CD4-positive, alpha-beta T cell treated with Interleukin-17A for 4 hours (primary cell): ENCODE measurements at places on chromosomes 7 and 10.

DNA sequence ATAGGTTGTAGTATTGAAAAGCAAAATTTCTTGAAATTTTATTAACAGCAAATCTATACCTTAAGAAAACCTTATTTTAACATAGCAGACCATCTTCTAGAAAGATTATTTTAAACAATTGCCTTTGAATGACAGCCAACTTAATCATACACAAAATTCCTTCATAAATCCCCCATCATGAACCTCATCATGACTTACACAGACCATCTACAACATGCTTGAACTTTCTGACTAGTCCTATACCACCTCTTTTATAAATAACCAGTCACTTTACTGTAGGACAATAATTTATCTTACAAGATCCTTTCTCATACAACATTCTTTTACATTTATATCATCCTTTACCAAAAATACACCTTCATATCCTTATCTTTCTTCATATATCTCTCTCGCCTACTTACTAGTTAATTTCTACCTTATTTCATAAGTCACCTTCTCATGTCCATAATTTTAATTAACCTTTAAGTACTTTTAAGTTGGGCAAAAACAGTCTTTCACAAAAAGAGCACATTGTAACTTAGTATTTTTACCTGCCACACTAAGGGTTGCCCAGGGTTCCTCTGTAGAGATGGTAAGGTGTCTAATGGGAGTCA is 16.6 kb upstream of the PTN start:
- no peak for DNase-seq

DNA sequence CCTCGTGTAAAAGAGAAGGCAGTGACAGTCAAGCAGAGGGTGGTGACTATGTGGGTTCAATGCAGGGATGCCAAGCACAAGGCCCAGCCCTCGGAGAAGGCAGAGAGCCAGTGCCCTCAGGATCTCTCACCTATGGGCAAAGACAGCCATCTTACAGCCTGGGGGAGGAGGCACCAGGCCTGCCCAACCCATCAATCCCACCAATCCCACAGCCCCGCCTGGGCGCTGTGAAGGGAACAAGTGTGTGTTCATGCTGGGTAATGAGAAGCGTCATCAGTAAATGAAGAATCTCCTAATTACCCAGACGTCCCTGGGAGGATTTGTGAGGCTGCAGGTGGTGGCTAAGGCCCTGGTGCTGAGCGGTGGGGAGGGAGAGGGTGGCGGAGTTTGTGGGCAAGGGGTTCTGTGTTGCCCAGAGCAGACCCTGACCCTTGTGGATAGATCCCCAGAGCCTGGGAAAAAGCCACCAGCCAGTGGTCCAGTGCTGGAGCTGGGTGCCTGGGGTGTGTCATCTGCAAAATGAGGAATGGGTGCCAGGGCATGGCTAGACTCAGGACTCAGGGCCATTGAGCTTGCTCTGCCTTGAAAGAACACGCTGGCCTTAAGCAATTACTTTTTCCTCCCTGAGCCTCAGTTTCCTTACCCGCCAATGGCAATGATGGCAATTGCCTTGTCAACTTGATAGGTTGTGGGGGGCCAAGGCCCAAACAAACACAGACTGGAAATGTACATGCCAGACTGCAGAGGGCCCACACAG is 128.1 kb upstream of the UNC5B start:
- no peak for DNase-seq

DNA sequence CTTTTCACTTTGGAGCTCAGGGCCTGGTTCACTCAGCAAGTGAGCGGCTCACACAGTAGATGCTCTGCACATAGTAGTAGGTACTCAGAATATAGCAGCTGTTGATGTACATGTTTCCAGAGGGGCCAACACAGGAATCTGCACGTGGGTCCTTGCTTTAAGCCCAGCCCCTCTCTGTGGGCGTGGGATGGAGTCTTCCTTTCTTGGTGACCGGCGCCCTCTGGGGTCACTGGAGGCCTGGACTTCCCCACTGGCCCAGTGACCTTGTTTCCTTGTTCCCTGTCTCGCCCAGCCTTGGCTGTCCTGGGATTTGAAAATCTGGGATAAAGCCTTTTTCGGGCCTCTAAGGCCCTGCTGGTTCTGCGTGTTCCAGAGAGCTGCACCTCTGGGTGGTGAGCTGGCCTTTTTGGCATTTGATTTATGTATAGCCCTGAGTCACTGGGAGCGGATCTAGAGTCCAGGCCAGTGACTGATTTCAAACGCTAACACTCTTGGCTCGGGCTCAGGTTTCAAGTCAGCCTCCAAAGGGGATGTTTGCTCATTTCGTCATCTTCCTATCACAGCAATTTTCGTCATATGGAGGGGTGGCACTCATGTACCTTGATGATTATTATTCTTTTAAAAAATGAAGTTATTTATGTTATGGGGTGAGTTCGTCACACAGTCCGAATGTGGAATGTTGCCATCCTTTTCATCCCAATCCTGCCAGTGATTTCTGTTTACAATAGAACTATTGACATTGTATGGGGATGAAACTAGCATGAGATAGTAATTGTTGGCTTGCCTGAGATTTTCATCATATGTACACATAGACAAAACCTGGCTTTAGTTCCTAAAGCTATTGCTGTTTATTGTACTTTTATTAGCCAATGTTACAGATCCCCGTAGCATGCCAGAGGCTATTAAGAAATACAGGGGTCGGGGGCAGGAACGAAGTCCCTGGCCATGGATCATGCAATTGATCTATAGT is 65.5 kb downstream of the CUX1 start:
- no peak for DNase-seq

DNA sequence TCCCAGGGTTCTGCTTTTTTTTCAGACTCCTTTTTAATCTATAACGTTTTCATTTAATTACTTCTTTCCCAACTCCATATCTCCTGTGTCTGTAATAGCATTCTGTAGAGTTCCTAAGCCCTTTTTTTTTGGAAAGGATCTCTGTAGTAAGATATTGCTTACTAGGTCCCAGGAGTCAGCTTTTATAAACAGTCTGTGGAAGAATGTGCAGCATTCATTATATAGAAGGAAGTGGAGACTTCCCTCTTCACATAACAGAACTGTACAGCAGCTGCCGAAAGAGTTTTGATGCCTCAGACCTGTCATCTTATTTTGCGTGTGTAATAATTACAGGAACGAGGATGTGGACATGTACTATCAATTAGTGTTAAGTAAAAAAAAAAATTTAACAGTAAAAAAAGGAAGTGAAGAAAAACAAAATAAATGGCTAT is 7.4 kb upstream of the STEAP4 start:
- no peak for DNase-seq

GRCh38 chr10:121406823-121407545 is 191.3 kb downstream of the FGFR2 start:
- no peak for DNase-seq

- DNase-seq = no peak
Observed at GRCh38 chr10:116774728-116775151, 32.4 kb upstream of the HSPA12A start.

GRCh38 chr7:151289891-151290290 is 41.4 kb upstream of the SMARCD3 start:
- DNase-seq = no peak

DNA sequence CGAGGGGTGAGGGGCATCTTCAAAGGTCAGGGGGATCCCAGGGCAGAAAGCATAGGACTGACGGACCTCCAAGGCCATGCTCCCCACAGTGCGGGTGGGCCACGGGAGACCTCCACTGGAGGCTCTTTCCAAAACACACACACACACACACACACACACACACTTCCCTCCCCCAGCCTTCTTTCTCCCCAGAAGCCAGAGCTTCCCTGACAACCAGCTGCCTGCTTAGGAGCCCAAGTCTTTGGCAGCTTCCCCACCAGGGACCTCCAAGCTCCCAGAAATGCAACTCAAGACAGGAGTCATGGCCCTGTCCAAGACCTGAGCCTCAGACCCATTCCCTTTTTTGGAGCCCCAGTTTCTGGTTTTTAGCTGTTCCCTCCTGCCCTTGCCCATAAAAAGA is 710 bp upstream of the C10orf105 start:
- no peak for DNase-seq

DNA sequence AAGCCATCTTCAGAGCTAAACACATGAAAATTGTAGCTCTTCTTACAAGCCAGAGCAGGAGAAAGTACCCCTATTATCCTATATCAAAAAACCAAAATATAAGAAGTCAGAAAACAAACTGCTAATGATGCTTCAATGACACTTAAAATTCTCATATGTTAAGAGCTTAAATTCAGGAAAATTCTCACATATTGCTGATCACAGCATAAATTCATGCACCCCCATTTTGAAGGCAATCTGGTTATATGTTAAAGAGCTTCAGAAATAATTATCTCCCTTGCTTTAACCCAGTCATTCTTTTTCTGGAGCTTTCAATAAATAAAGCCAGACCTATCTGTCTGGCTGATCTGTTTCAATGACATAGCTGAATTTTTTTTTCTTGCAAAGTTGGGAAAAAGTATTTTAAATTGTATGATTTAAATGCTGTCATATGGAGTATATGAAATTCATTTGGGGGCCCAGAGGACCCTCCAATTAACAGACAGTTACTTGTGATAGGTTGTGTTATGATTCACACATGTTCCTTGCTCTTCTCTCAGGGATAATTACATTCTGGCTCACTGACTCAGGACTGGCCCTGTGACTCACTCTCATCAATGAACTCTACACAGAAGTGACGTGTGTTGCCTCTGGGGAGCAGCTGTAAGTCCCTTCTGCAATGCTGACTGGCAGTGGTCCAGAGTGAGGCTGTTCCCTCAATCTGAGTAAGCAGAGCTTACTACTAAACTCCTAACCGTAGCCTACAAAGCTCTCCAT is 85.2 kb downstream of the HGF start:
- DNase-seq = no peak

GRCh38 chr7:17622451-17622850 is 317.8 kb downstream of the SNX13 start:
- DNase-seq = no peak

DNA sequence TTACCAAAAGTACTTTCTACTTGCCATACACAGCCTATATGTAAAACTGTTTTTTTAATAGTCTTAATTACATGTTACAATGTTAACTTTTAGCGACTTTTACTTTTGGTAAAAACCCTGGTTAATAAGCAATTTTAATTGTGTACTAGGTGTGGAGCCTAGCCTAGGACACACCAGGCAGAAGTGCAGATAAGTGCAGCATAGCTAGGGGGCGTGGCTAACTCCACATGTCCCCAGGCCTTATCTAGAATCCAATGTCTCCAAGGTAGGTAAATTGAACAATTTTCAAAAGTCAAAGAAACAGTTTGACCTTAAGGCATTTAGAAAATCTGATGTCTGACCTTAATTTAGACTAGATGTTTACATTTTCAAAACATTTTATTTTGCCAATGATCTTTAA is 858.7 kb downstream of the CCSER2 start:
- DNase-seq = no peak

DNA sequence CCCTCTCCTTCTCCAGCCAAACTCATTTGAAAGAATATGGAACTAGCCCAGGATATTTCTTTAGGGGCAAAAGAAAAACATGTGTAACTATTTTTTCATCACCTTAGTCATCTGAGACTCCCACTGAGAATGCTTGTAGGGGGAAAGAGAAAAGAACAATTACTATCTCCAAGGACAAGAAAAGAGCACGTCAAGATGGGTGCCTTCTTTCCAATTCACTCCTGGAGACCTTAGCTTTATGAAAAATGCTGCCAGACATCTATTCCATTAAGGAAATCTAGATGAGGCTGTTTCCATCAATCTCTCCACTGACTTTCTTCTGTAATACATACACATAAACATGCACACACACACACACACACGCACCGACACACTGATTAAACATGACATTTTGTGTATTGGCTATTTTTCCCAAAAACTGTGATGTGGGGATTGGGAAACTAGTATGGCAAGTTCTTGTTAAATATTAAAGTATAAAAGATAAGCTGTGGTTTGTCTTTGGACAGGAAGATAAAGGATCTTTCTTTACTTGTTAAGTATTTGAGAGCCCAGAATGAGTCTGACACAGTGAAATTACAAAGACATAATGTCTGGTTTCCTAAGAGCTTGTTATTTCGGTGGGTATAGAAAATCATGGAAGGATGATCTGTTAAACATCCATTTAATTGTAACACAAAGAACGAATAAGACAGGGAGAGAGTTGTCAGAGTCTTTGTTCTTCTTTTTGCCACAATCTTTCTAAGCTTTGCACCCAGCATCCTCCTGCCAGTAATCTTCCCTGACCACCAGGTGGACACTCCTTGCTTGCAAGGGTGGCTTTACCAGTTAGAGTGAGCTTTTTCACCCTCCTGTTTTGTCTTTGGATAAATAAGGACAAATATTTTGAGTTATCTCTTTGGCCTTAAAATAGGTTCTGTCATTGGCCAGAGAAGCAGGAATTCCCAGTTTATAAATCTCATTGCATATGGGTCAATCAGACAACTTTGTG is 177.3 kb upstream of the TMEM72 start:
- DNase-seq = no peak

DNA sequence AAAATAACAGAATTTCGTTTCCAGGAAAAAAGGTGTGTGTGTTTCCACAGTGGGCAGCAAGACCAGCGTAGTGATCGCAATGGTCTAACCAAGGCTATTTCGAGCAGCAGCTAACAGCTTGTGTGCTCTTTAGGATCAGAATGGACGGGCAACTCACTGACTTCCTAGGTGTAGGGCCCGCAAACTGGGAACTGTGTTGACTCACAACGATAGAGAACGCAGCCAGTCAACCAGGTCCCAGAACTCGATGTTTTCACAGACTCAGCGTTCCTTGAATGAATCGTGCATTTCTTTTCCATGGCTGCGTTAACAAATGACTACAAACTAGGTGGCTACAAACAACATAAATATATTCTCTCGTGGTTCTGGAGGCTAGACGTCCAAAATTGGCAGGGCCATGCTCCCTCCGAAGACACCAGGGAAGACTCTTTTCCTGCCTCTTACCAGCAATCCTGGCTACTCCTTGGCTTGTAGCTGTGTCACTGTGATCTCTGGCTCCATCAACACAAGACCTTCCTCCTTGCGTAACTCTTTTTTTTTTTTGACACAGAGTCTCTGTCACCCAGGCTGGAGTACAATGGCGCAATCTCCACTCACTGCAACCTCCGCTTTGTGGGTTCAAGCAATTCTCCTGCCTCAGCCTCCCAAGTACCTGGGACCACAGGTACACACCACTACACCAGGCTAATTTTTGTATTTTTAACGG is 39.1 kb downstream of the PODXL start:
- no peak for DNase-seq

DNA sequence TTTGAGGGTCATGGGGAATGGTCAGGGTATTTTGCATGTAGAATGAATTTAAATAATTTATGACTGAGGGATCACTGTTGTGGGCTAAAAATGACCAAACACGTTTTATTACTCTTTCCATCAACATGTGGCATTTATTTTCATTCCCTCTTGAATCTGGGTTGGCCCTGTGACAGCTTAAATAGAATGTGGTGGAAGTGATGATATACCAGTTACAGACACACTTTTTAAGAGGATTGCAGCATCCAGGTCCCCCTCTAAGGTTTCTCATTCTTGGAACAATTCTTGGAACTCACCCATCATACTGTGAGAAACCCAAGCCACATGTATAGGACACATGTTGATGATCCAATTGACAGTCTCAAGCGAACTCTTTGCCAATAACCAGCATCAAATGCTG is 272.4 kb downstream of the ETV1 start:
- DNase-seq = no peak
